ENCODE measurements at places on chromosomes 5 and 9. TPM values are rescaled to one million over a fixed set of nuclear protein-coding genes. Genes with fewer than 3 reads are reported as not detected.

- no peak for DNase-seq
Measured at GRCh38 chr9:133809335-133809734, 71.2 kb upstream of the SARDH start.

The GFI1B gene
- 0.35 TPM for total RNA-seq

GRCh38 chr9:93964685-93965084, 9.5 kb upstream of the BARX1 start:
- DNase-seq: no peak

The PCDHA6 gene
- 0.20 TPM for total RNA-seq

The HMCN2 gene
- total RNA-seq: 1.3 TPM

The FAM221B gene
- not detected for total RNA-seq

GRCh38 chr5:12250454-12250853, 346.2 kb upstream of the CTNND2 start:
- no peak for DNase-seq

The LRRC19 gene
- not detected for total RNA-seq

- DNase-seq: no peak
Measured at GRCh38 chr5:77590347-77590746, 48.2 kb downstream of the OTP start.

GRCh38 chr5:120345947-120346346, 118.2 kb upstream of the PRR16 start:
- no peak for DNase-seq

DNA sequence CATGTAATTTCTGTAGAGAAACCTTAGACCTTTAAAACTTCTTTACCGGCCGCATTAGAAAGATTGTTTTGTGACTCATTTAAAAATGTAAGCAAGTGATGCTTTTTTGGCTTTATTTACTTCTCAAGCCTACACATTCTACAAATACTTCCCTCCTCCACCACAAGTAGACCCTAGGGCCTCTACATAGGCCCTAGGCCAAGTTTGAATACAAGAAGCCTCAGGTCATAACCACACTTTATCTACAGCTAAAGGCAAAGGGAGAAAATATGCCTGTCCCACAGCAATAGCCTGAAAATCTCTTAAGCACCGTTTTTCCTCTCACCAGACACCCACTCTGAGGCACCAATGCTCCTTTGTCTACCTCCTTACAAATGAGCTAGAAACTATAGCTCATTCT, 53.9 kb downstream of the CSNK1A1 start:
- no peak for DNase-seq

DNA sequence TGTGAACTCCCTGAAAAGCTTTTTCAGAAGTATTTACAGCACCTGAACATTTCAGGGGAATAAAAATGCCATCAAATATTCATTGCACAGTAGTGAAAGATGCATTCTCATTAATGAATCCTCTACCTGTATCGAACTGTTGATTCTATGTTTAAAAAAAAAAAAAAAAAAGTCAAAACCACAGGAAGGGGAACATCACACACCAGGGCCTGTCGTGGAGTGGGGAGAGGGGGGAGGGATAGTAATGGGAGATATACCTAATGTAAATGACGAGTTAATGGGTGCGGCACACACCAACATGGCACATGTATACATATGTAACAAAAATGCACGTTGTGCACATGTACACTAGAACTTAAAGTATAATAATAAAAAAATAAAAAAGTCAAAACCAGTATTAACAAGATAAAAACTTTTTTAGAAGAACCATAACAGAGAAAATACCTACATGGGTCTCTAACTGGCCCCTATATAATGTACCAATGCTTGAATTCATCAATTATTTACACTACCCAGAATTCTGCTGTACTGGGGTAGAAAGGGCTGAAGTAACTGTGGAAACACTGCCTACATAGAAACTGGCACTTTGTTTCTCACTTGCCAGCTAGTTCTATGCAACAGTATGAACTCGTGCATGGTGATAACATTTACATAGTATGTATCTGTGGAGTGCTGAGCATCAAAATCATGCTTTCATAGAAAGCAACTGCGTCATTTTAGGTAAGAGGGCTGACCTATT, 48.9 kb downstream of the GNAQ start:
- no peak for DNase-seq

DNA sequence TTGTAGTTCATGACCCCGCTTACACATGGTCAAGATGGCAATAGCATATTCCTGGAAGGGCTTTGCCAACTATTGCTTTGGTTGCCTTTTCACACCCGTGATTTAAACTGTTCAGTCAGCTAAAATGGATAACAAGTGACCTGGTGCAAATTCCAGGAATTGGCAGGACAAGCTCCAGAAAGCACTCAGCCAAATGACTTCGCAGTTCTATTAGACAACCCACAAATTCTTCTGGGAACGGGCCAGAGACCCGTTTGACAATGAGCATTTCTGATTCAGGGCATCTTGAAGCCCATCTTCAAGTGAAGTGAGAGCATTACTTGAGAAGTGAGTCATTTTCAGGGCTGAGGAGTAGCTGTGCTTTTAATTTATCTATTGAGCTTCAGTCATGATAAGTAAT, 165.0 kb downstream of the DROSHA start:
- DNase-seq: no peak

- no peak for DNase-seq
Measured at GRCh38 chr5:143041461-143041860, 271.3 kb downstream of the ARHGAP26 start.

The GDNF gene
- 0.31 TPM for total RNA-seq

The UGT3A1 gene
- not detected for total RNA-seq

The ANP32B gene
- 26.8 TPM for total RNA-seq

- no peak for DNase-seq
Measured at GRCh38 chr9:35813434-35814105, 1.3 kb downstream of the HINT2 start.

- DNase-seq: no peak
Measured at GRCh38 chr5:40480392-40480791, 199.3 kb upstream of the PTGER4 start.

- no peak for DNase-seq
Measured at GRCh38 chr9:109229682-109230081, 62.6 kb upstream of the FRRS1L start.

DNA sequence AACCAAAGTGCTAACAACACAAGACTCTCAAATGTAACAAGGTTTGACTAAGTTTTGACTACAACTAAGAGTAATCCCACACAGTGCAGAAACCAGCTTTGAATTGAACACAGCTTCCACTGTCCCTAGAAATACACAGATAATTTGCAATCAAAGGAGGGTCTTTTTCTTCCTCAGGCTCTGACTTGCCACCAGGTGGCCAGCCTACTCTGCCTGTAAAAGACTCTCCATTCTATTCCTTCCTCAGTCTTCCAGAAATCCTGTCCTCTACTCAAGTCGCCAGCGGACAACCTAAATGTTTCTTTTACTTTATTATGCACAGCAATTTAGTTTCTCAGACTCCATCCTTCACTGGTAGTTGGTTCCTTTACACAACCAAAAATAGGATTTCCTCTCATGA, 32.2 kb upstream of the MCTP1 start:
- no peak for DNase-seq

The PLEKHG4B gene
- total RNA-seq: 0.48 TPM

The PDE6A gene
- total RNA-seq: 0.08 TPM

DNA sequence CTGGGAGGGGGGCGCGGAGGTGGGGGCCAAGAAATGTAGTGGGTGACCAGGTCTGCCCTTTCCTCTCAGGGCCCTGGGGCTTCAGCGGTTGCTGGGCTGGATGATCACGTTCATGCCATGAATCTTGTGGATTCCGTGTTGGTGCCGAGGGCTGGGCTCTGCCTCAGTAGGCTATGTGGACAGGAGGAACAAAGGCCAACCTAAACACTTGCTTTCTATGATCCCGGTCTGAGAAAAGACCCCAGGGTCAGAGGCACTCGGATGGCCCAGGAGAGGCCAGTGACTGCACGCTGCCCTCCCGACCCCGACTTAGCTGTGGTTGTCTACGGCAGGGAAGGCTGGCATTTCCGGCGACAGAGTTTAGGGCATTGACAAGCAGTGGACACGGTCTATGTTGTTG, 26.6 kb downstream of the PHF2 start:
- DNase-seq: peak; percentile 32

The NCBP1 gene
- total RNA-seq: 14.1 TPM

GRCh38 chr5:178338126-178338749, 105.6 kb upstream of the PHYKPL start:
- no peak for DNase-seq

GRCh38 chr9:109953813-109954497, 174.0 kb downstream of the PALM2AKAP2 start:
- DNase-seq: no peak

The EIF4E1B gene
- total RNA-seq: not detected

DNA sequence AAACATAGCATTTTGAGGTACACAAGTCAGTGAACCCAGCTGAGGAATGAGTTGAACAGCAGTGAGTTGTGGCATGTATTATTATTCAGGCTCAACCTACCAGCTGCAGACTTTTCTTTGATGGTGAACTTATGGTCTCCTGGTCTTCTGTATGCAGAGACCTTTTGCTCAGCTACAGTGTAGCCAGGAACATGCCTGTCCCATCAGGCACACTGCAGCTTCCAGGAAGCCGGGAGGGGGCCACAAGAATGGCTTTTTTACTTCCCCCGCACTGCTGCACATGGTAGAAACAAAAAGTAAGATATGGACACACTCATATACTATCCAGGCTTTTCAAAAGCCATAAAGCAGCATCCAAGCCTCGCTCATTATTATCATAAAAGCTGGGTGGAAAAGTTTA, 65.3 kb upstream of the PLPP1 start:
- peak; percentile 56 for DNase-seq

GRCh38 chr9:133250741-133251170, 24.2 kb downstream of the ABO start:
- no peak for DNase-seq

DNA sequence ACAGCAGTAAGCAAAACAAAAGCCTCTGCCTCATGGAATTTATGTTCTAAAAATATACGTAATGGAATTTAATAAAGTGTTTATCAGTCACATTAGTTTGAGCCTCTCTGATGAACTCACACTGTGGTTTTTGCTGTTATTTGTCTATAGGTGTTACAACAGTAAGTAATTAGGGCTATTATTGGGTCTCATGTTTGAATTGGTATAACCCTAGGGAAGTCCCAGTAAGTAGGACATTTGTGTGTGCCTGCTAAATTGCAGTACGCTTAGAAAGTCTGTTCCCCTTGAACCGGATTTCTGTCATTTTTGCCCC, 197.6 kb downstream of the NR3C1 start:
- DNase-seq: no peak

GRCh38 chr9:90515510-90515909, 127.1 kb downstream of the DIRAS2 start:
- no peak for DNase-seq

DNA sequence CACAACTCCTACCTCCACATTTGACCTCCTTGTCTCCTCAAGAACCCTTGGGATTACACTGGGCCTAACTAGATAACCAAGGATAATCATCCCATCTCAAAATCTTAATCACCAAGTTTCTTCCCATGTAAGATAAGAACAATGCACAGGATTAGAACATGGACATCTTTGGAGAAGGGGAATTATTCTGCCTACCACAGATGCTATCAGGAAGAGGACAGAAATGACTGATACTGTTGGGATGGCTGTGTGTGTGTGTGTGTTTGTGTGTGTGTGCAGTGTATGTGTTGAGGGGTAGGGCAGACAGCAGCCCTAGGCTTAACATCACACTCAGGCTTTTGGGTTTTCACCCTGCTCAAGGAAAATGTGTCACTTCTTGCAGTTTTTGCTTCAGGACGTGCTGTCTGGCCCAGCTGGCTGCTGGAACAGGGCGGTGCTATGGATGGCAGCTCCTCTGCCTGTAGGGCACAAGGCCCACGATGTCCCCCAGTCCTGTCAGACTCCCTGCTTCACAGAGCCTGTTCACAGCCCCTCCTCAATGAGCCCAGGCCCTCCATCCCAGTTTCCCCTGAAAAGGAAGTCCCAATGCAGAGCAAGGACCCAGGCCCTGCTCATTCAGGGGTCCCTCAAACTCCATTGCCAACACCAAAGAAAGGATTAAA, 7.7 kb downstream of the CA9 start:
- no peak for DNase-seq

DNA sequence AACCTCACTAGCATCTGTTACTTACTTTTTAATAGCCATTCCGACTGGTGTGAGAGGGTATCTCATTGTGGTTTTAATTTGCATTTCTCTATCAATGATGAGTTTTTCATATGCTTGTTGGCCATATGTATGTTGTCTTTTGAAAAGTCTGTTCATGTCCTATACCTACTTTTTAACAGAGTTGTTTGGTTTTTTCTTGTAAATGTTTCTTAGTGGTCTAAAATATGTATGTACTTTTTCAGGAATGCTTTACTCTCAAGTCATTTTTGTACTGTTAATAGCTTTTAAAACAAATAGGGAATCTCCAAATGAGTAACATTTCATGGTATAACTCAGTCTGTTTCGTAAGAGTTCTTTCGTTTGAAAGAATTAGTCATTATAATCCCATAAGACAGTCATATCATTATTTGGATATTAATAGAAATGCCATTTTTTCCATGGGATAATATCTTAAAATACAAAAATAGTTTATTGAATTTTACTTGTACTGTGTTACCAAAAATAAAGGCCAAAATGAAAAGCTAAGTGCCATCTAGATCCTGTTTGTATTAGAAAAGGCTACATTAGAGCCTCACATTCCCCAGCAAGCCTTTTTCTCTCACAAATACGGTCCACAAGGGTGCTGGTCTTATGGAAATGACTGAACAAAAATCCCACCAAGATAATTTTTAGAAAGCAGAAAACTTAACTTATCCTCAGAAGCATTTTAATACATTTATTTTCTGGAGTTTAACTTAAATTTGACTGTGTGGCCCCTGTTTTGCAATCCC, 247.7 kb downstream of the PJA2 start:
- no peak for DNase-seq

The PRUNE2 gene
- total RNA-seq: 28.5 TPM

GRCh38 chr9:124361128-124361527, 54.1 kb downstream of the PSMB7 start:
- no peak for DNase-seq

- no peak for DNase-seq
Measured at GRCh38 chr5:31759925-31760324, 121.0 kb downstream of the PDZD2 start.

DNA sequence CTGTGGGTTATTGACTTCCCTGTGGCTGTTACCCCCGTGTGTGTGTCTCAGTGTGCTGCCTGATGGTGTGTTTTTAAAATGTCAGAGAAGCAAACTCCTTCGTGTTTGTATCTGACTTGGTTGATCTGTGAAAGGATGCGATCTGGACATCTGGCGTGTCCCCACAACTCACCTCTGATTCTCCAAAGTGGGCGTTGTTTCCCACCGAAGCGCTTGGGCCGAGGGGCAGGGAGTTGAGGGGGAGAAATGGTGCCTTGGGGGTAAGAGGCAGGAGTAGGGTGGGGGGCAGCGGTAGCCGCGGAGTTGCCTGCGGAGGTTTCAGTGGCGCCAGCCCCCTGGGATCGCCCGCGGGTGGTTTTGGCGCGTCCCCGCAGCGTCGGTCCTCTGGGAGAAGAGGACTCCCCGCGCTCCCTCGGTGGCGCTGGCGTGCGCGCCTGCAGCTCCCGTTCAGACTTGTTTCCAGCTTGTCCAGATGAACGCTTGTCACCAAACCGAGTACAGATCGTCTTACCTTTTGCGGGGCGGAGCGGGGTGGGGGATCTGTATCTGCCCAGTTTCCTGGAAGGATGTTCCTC, 1.1 kb downstream of the MAST4 start:
- no peak for DNase-seq

- DNase-seq: no peak
Measured at GRCh38 chr9:33285502-33285901, 4.8 kb upstream of the NFX1 start.

GRCh38 chr5:115749016-115749415, 67.4 kb downstream of the CDO1 start:
- no peak for DNase-seq
